ENCODE measurements at places on chromosomes 13 and 19. TPM values are rescaled to one million over a fixed set of nuclear protein-coding genes. Genes with fewer than 3 reads are reported as not detected.

Gene C1QTNF9B
- total RNA-seq = not detected

Gene CCNE1
- 6.7 TPM for total RNA-seq

Gene CLEC17A
- total RNA-seq = 0.46 TPM

Gene BCAM
- 7.4 TPM for total RNA-seq

Gene ETV2
- total RNA-seq = 0.46 TPM

Gene HIPK4
- not detected for total RNA-seq

Gene FREM2
- 4.6 TPM for total RNA-seq

Gene PSG7
- not detected for total RNA-seq

Gene FARSA
- 64.8 TPM for total RNA-seq

Gene ZNF534
- total RNA-seq = 2.8 TPM

Gene FGF21
- total RNA-seq = not detected

Gene TBC1D4
- 14.8 TPM for total RNA-seq

Gene LHB
- not detected for total RNA-seq

Gene KIR2DL3
- total RNA-seq = not detected

Gene PRSS57
- not detected for total RNA-seq

Gene ZNF723
- not detected for total RNA-seq

Gene ZNF253
- total RNA-seq = 30.9 TPM

Gene FCHO1
- total RNA-seq = 30.0 TPM

Gene SERP2
- 22.1 TPM for total RNA-seq

Gene MBD3L3
- not detected for total RNA-seq

Gene PSG11
- not detected for total RNA-seq

Gene ZSCAN4
- not detected for total RNA-seq

Gene NCAN
- total RNA-seq = 241 TPM

Gene POSTN
- total RNA-seq = 4.8 TPM

Gene DNAAF3
- 3.9 TPM for total RNA-seq

Gene MYPOP
- 1.4 TPM for total RNA-seq

Gene RGS9BP
- 1.6 TPM for total RNA-seq

Gene KANK3
- 6.0 TPM for total RNA-seq

Gene SMIM44
- total RNA-seq = not detected

Gene CEACAM7
- total RNA-seq = not detected

Gene FLT1
- 17.3 TPM for total RNA-seq

Gene ZNF530
- 5.3 TPM for total RNA-seq

Gene MEIOSIN
- not detected for total RNA-seq

Gene ZNF865
- total RNA-seq = 1.8 TPM

Gene ZNF420
- 61.6 TPM for total RNA-seq

Gene ZNF491
- total RNA-seq = 14.8 TPM

Gene ZNF844
- total RNA-seq = 12.9 TPM

Gene F7
- 2.1 TPM for total RNA-seq

Gene RBM42
- total RNA-seq = 18.2 TPM

Gene RNF113B
- not detected for total RNA-seq

Gene SYNE4
- 1.6 TPM for total RNA-seq

Gene SMIM24
- 0.46 TPM for total RNA-seq

Gene PLEKHJ1
- total RNA-seq = 49.8 TPM

Gene VSTM1
- total RNA-seq = 0.23 TPM

Gene TNFSF11
- total RNA-seq = 1.2 TPM

Gene F2RL3
- total RNA-seq = 0.23 TPM

Gene PBX4
- 10.6 TPM for total RNA-seq

Gene LRG1
- total RNA-seq = 0.23 TPM

Gene POU4F1
- total RNA-seq = 0.69 TPM

Gene ZNF177
- 8.1 TPM for total RNA-seq

Gene C13orf42
- total RNA-seq = 0.23 TPM
